Activated CD4-positive, alpha-beta memory T cell treated with anti-CD3 and anti-CD28 coated beads, Interleukin-2, amount 10 ng/mL, durations not matched to agents 7 days and 5 days (primary cell): ENCODE measurements at places on chromosomes 1 and 21. TPM values are rescaled to one million over a fixed set of nuclear protein-coding genes. Genes with fewer than 3 reads are reported as not detected.

DNA sequence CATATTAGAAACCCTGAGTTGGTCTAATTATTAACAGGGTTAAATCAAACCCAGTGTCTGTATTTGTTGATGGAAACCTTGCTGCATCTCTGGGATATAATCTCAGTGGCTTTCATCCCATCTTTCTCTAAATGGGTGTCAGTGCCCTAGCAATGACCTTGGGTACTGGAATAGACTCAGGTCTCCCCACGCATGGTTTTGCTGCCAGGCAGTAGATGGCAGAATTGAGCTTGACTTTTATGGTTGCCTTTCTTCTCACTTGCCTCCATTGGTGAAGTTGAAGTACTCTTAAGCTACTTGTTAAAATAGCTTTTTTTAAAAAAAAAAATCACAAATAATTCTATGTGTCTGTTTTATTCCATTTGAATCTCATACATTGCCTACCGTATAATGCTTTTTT lies 81.8 kb upstream of the HMCN1 start:
- DNase-seq = no peak
- no peak overlapping the region for H3K27ac ChIP-seq

GRCh38 chr1:99447721-99448120 lies 183.4 kb downstream of the PLPPR4 start:
- peaks cover 1% of the 10 kb centered on the region for H3K27me3 ChIP-seq
- no peak overlapping the region for H3K27ac ChIP-seq
- no peak for DNase-seq
- no peaks in the 10 kb centered on the region for H3K36me3 ChIP-seq
- no peaks in the 10 kb centered on the region for H3K4me1 ChIP-seq
- no peak overlapping the region for H3K4me3 ChIP-seq

Gene FCMR
- total RNA-seq = 121 TPM

DNA sequence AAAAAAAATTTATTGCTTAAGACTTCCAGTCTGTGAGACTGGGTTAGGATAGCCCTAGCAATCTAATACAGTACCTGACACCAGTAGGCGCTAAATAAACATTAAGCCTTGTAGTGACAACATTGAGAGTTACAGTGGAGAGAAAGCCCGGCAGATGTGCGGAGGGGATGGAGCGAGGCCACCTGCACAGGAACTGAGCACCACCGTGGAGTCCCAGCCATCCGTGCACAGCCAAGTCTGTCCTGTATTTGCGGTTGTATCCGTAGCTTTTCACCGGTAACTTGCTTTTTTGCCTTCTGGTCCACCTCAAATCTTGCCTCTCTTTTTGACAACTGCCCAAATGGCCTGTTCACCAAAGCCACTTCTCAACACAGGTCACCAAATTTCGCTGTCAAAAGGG lies 260.1 kb downstream of the GPATCH2 start:
- no peaks in the 10 kb centered on the region for H3K27me3 ChIP-seq
- DNase-seq = no peak
- H3K4me3 ChIP-seq = no peak overlapping the region
- H3K4me1 ChIP-seq = peaks cover 3% of the 10 kb centered on the region
